ENCODE measurements at places on chromosomes 12 and 14. TPM values are rescaled to one million over a fixed set of nuclear protein-coding genes. Genes with fewer than 3 reads are reported as not detected.
A peak's percentile ranks its signal among the peaks of the same experiment; 100 is the strongest.

DNA sequence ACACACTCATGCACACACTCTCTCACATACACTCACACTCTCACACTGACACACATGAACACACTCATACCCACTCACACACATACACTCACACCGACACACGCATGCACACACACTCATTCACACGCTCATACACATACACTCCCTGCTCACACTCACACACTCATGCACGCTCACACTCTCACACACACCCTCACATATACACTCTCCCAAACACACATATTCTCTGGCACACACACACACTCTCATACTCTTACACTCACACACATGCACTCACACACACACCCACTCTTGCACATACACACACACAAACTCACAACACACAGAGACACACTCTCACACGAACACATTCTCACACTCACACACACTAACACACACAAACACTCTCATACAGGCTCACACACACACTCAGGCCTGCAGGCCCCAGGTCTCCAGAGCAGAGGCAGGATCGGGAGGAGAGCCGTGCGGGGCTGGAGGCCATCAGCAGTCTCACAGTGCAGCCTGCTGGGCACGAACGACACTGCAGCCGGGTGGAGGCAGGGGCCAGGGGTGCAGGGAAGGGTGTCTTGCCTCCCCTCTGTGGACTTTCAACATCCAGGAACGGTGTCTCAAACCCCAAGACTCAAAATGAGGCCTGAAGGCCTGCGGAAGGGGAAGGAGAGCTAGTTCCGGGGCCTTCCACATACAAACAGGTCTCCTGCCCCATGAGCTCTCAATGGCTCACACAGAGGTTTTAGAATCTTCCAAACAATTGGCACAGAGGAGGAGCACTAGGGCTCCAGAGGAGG, 148.7 kb downstream of the ANO2 start:
- H3K36me3 ChIP-seq = no peaks in the 10 kb centered on the region
- no peak for DNase-seq
- H3K4me3 ChIP-seq = no peak overlapping the region
- no peak overlapping the region for H3K27ac ChIP-seq
- peaks cover 1% of the 10 kb centered on the region for H3K27me3 ChIP-seq
- H3K4me1 ChIP-seq = no peaks in the 10 kb centered on the region

- no peaks in the 10 kb centered on the region for H3K4me1 ChIP-seq
- no peak overlapping the region for H3K27ac ChIP-seq
- H3K36me3 ChIP-seq = no peaks in the 10 kb centered on the region
Observed at GRCh38 chr14:24817212-24818057, 183.4 kb upstream of the GZMB start.

GRCh38 chr14:24418492-24418873, 11.0 kb downstream of the CBLN3 start:
- no peak overlapping the region for H3K27ac ChIP-seq
- no peak overlapping the region for H3K4me3 ChIP-seq
- H3K4me1 ChIP-seq = no peaks in the 10 kb centered on the region
- no peaks in the 10 kb centered on the region for H3K36me3 ChIP-seq

DNA sequence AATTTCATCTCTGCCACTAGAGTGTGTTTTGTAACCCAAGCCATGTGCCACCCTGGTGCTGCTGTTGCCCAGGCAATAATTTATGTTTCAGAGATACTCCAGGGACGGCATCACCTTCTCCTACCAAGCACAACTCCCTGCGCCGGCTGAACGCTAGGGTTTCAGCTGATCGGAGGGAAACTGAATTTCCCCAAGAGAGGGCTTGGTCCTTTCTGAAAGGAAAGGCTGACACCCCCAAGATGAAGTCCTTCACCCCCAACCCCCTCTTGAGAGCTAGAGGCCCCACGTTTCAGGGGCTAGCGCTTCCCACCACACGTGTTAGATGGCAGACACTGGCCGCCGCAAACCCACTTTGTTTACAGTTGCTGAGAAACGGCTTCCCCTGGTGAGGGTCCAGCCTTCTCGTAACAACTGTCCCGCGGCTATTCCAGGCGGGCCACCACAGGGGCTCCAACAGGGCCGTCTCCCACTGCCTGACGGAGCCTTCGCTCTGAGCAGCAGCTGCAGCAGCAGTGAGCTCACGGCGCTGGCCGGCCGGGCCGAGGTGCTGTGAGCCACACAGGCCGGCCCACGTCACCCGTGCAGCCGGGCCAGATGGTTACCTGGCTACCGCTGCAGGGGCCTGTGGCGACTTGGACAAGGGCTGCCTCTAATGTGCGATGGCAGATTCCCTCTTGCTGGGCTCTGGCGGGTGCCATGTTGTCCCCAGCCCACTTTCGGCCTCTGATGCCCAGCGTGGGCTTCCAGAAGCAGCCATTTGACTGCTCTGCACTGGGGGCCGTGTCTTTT, 66.4 kb downstream of the TESC start:
- peaks cover 3% of the 10 kb centered on the region for H3K36me3 ChIP-seq
- no peak overlapping the region for H3K4me3 ChIP-seq
- H3K27me3 ChIP-seq = peaks cover 1% of the 10 kb centered on the region

DNA sequence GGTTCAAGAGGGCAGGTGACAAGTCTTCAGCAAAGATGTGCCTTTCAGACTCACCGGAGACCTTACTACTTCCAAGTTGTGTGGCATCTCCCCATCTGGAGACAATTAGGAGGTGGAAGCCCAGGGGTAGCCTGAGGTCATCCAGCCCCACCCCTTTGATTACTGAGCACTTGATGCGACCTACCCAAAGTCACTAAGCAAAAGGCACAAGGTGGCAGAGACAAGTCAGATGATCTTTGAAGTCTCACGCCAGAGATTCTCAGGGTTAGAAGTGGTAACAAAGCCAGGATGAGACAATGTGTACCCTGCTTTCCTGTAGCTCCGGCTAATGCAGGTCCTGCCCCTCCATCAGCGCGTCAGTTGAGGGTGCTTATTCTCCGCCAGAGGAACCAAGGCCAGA, 1.4 kb upstream of the FOXN3 start:
- peaks cover 37% of the 10 kb centered on the region for H3K4me1 ChIP-seq
- no peak overlapping the region for H3K27ac ChIP-seq
- H3K36me3 ChIP-seq = peaks cover 6% of the 10 kb centered on the region
- H3K4me3 ChIP-seq = no peak overlapping the region
- no peak for DNase-seq

DNA sequence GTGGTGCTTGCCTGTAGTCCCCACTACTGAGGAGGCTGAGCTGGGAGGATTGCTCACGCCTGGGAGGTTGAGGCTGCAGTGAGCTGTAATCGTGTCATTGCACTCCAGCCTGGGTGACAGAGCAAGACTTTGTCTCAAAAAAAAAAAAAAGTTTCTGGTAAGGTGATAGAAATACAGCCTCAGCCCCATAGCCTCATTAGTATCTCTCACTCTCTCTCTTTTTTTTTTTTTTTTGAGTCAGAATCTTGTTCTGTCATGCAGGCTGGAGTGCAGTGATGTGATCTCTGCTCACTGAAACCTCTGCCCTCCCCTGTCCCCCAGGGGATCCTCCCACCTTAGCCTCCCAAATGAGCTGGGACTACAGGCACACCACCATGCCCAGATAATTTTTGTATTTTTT, 19.2 kb downstream of the MTHFD1 start:
- no peaks in the 10 kb centered on the region for H3K27me3 ChIP-seq
- H3K27ac ChIP-seq = no peak overlapping the region
- peaks cover 25% of the 10 kb centered on the region for H3K4me1 ChIP-seq
- no peak for DNase-seq
- H3K36me3 ChIP-seq = peaks cover 49% of the 10 kb centered on the region
- H3K4me3 ChIP-seq = no peak overlapping the region

DNA sequence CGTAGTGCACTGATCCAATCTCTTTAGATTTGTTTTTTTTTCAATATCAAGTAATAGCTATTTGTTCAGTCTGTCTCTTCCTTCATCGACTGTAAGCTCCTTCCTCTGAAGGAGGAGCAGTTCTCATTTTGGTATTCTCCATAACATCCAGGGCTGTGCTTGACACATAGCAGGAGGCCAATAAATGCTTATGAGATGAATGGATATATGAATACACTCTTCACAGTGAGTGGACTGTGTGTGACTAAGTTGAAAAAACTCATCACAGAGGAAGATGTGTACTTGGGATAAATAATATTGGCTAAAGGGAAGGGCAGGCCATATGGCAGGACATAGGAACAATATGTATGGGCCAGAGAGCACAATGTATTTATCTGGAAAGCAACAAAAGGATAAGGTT, 205.3 kb upstream of the PRICKLE1 start:
- H3K4me3 ChIP-seq = no peak overlapping the region
- DNase-seq = no peak
- no peak overlapping the region for H3K27ac ChIP-seq
- H3K36me3 ChIP-seq = no peaks in the 10 kb centered on the region
- H3K27me3 ChIP-seq = no peaks in the 10 kb centered on the region

- H3K27ac ChIP-seq = peak overlapping the region; percentile 90
- peaks cover 60% of the 10 kb centered on the region for H3K4me1 ChIP-seq
- no peaks in the 10 kb centered on the region for H3K27me3 ChIP-seq
- no peak for DNase-seq
- H3K36me3 ChIP-seq = peaks cover 48% of the 10 kb centered on the region
Observed at GRCh38 chr14:97975216-97975615, 1178.0 kb downstream of the VRK1 start.

GRCh38 chr14:100891051-100891450, 12.5 kb downstream of the RTL1 start:
- H3K4me1 ChIP-seq = no peaks in the 10 kb centered on the region
- H3K36me3 ChIP-seq = no peaks in the 10 kb centered on the region
- DNase-seq = no peak

DNA sequence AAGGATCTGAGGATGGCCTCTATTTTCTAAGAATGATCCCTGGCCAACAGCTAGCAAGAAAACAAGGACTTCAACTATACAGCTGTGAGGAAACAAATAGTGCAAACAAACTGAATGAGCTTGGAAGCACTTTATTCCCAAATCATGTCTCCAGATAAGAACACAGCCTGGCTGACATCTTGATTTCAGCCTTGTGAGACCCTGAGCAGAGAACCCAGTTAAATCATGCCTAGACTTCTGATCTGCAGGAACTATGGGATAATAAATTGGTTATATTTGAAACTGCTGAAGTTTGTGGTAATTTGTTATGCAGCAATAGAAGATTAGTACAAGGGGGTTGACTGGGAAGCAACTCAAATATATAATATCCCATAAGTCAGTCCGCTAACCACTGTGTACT, 183.9 kb upstream of the BMP4 start:
- H3K27me3 ChIP-seq = no peaks in the 10 kb centered on the region
- H3K36me3 ChIP-seq = no peaks in the 10 kb centered on the region
- H3K27ac ChIP-seq = no peak overlapping the region

DNA sequence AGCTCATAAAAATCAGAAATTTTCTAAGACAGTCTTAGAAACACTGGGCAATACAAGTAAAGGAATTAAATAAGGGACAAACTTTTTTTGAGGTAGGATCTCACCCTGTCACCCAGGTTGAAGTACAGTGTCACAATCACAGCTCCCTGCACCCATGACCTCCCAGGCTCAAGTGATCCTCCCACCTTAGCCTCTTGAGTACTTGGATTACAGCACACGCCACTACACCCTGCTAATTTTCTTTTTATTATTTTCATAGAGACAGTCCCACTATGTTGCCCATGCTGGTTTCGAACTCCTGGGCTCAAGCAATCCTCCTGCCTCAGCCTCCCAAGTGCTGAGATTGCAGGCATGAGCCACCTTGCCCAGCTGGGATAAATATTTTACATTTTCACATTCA, 90.3 kb downstream of the USP15 start:
- no peak for DNase-seq
- H3K27me3 ChIP-seq = no peaks in the 10 kb centered on the region
- H3K27ac ChIP-seq = no peak overlapping the region
- H3K4me3 ChIP-seq = no peak overlapping the region
- H3K4me1 ChIP-seq = peaks cover 14% of the 10 kb centered on the region

- no peak for DNase-seq
- no peak overlapping the region for H3K27ac ChIP-seq
- peaks cover 12% of the 10 kb centered on the region for H3K27me3 ChIP-seq
- H3K4me3 ChIP-seq = no peak overlapping the region
Observed at GRCh38 chr12:25286837-25287236, 36.1 kb upstream of the KRAS start.

- peak within 1 kb of the TSS; percentile 92 for H3K4me3 ChIP-seq
- no peaks in the 10 kb centered on the region for H3K27me3 ChIP-seq
- H3K27ac ChIP-seq = peak within 1 kb of the TSS; percentile 95
- peaks cover 39% of the 10 kb centered on the region for H3K36me3 ChIP-seq
Observed at GRCh38 chr14:35404449-35405303, at the start of gene NFKBIA. TSS of gene NFKBIA (minus strand) at chr14:35404749. CDS start at chr14:35404644, 105 bp downstream.

GRCh38 chr12:19248929-19249602, 119.5 kb downstream of the PLEKHA5 start:
- no peak overlapping the region for H3K4me3 ChIP-seq
- H3K27ac ChIP-seq = no peak overlapping the region
- H3K27me3 ChIP-seq = no peaks in the 10 kb centered on the region
- H3K4me1 ChIP-seq = no peaks in the 10 kb centered on the region

- peaks cover 20% of the 10 kb centered on the region for H3K27me3 ChIP-seq
- H3K36me3 ChIP-seq = no peaks in the 10 kb centered on the region
- no peak for DNase-seq
- no peak within 1 kb of the TSS for H3K27ac ChIP-seq
- no peak within 1 kb of the TSS for H3K4me3 ChIP-seq
- H3K4me1 ChIP-seq = peaks cover 16% of the 10 kb centered on the region
Observed at GRCh38 chr14:24508155-24508840, at the start of gene CMA1. TSS of gene CMA1 (minus strand) at chr14:24508265. CDS start at chr14:24508235, 30 bp downstream.

DNA sequence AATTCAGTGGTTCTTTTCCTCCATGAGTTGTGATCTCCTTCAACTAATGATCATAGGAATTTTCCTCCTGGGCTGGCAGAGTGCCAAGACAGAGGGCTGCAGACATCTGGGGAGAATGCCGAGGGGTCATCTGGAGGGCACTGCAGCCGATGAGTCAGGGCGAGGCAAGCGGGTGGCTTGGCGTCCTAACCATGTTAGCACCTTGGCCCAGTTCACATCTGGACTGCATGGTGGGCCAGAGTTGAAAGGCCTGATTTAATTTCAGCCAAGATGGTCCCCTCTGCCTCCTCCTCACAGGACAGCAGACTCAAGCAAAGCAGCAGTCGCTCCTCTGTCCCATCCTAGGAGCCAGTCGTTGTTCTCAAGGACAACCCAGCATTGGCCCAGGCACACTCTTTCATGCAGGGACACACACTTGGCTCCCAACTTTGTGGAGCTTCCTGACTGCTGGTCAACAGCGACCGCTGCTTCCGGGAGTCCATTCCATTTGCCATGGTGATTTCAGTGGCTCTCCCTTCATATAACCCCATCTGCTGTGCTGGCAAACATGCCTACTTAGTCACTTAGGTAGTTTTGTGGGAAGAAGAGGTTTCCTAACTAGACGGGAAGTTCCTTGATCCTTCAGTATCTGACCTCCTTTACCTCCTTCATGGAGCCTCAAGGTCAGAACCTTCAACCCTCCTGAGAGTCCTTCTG, 161.8 kb downstream of the TTC8 start:
- H3K27me3 ChIP-seq = no peaks in the 10 kb centered on the region
- H3K36me3 ChIP-seq = no peaks in the 10 kb centered on the region
- H3K4me3 ChIP-seq = no peak overlapping the region
- no peaks in the 10 kb centered on the region for H3K4me1 ChIP-seq

Gene RNF212B
- total RNA-seq = not detected

Gene FLRT2
- total RNA-seq = not detected

Gene BEGAIN
- total RNA-seq = 2.7 TPM

Gene CLMN
- total RNA-seq = 0.48 TPM

Gene FAIM2
- total RNA-seq = 0.95 TPM

Gene VWF
- total RNA-seq = not detected
